ENCODE measurements at places on chromosomes 6 and 20. TPM values are rescaled to one million over a fixed set of nuclear protein-coding genes. Genes with fewer than 3 reads are reported as not detected.

DNA sequence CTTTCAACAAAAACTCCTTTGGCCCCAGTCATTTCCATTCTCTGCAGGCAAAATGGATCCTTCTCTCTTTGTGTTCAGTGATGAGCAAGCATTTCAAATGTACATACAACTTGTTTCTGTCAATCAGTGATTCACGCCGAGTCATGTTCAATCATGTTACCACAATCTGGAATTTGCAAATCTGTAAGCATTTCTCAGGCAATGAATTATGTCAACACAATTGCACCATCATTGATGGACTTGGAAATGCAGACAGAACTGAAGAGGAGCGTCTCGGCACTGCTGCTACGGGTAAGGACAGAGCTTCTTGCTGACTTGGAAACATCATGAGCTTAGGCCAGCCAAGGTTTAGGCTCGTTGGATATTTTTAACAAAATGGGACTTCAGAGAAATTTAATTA lies 132.8 kb upstream of the AGPAT4 start:
- DNase-seq: peak; percentile 81
- H3K36me3 ChIP-seq: no peaks in the 10 kb centered on the region
- H3K27ac ChIP-seq: no peak overlapping the region
- no peaks in the 10 kb centered on the region for H3K27me3 ChIP-seq
- no peak overlapping the region for H3K4me3 ChIP-seq

DNA sequence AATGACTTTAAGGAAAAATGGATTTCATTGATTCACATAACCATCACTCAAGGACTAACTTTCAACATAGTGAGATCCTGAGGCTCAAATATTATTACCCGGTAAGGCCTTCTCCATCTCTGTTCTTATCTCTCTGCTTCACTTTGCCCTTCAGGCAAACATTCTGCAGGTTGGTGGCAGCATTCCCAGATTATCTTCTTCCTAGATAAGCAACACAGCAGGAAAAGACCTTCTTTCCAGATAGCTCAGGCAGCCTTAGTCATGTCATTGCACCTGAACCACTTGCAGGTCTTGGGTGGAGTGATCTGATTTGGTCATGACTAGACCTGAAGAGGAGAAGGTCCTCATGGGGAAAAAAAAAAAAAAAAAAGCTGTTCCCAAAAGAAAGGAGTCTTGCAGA lies 5.3 kb upstream of the HIVEP2 start:
- no peaks in the 10 kb centered on the region for H3K4me1 ChIP-seq
- H3K4me3 ChIP-seq: no peak overlapping the region
- H3K27ac ChIP-seq: no peak overlapping the region
- H3K27me3 ChIP-seq: no peaks in the 10 kb centered on the region
- DNase-seq: no peak

GRCh38 chr6:154868143-154868594 lies 126.9 kb upstream of the TIAM2 start:
- H3K27ac ChIP-seq: no peak overlapping the region
- no peaks in the 10 kb centered on the region for H3K4me1 ChIP-seq
- peak; percentile 63 for DNase-seq
- H3K27me3 ChIP-seq: no peaks in the 10 kb centered on the region
- H3K4me3 ChIP-seq: no peak overlapping the region

GRCh38 chr20:16216227-16216913 lies 356.9 kb downstream of the KIF16B start:
- H3K4me3 ChIP-seq: no peak overlapping the region
- no peaks in the 10 kb centered on the region for H3K36me3 ChIP-seq
- DNase-seq: no peak

DNA sequence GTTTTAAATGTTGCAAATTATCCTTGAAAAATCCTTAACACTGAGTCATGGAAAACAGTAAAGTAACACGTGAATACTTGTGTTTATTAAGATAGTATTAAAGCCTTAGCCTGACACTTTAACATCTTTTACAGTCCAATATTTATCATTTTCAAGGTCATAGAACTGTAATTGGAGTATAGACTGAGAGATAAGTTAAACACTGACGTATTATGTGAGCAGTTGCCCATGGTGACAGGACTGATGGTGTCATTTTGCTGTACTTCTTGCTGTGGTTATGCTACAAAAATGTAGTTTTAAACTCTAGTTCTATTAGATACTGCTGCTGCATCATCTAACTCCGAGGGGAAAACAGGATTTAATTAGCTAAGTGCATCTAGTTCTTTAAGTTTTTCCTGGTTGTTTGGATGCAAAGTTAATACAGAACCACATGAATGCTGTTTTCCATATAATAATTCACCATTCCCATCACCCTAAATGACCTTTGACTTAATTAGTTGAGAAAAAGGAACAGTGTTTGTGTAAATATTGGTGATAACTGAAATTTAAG lies 37.8 kb downstream of the SLC2A12 start:
- H3K27ac ChIP-seq: no peak overlapping the region
- no peak for DNase-seq
- no peaks in the 10 kb centered on the region for H3K36me3 ChIP-seq
- no peaks in the 10 kb centered on the region for H3K27me3 ChIP-seq

- no peak for DNase-seq
- no peaks in the 10 kb centered on the region for H3K36me3 ChIP-seq
- H3K27ac ChIP-seq: no peak overlapping the region
- no peaks in the 10 kb centered on the region for H3K27me3 ChIP-seq
- H3K4me3 ChIP-seq: no peak overlapping the region
- peaks cover 56% of the 10 kb centered on the region for H3K4me1 ChIP-seq
Measured at GRCh38 chr6:15435468-15435867, 189.6 kb downstream of the JARID2 start.

The KCNG1 gene
- total RNA-seq: 129 TPM

The SIRPB2 gene
- total RNA-seq: not detected

The PRSS16 gene
- total RNA-seq: 4.4 TPM
